ENCODE measurements at places on chromosomes 13 and 19. TPM values are rescaled to one million over a fixed set of nuclear protein-coding genes. Genes with fewer than 3 reads are reported as not detected.

The PSG5 gene
- total RNA-seq = not detected

- DNase-seq = no peak
Measured at GRCh38 chr13:92256211-92256610, 857.8 kb downstream of the GPC5 start.

GRCh38 chr19:28424077-28424476 is 788.9 kb downstream of the UQCRFS1 start:
- DNase-seq = no peak

- DNase-seq = no peak
Measured at GRCh38 chr19:2446381-2446780, 10.4 kb downstream of the LMNB2 start.

- no peak for DNase-seq
Measured at GRCh38 chr13:51624207-51624606, 39.9 kb downstream of the WDFY2 start.

- no peak for DNase-seq
Measured at GRCh38 chr19:32824916-32825608, 44.5 kb downstream of the SLC7A9 start.
